Frontal cortex (tissue), 4 donors: ENCODE measurements at places on chromosomes 5 and 9. TPM values are rescaled to one million over a fixed set of nuclear protein-coding genes. Genes with fewer than 3 reads are reported as not detected.

GRCh38 chr9:84916769-84917168 is 247.2 kb downstream of the NTRK2 start:
- DNase-seq = no peak

- DNase-seq = no peak
These were observed 39.2 kb upstream of the RARS1 start for GRCh38 chr5:168446983-168447619.

- DNase-seq = no peak
These were observed 47.9 kb upstream of the FKTN start for GRCh38 chr9:105510024-105510423.

- DNase-seq = no peak
These were observed 128.6 kb upstream of the GRHPR start for GRCh38 chr9:37293664-37294524.

DNA sequence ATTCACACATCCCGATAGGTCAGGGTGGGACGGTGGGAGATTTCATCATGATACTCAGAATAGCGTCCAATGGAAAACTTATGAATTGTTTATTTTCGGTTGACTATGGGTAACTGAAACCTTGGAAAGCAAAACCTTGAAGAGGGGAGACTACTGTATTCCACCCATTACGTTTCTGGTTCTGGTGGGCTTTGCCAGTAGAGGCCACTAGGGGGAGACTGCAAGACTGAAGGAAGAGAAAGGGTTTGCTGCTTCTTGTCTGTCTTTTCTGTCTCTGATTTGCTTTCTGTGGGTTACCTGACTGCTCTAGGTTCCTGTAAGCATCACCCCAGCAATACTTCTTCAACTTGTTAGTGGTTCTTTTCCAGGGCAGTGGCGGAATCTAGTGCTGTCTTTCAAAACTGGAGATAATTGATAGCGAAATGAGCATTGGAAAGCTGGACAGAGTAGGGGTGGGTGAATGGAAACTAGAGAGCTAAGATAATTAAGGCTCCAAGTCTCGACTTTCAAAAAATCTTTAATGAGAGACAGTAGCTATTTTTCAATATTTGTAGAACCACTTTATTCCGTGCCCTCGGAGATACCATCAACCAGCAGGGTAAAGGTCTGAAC is 27.0 kb downstream of the GRIN3A start:
- DNase-seq = no peak

DNA sequence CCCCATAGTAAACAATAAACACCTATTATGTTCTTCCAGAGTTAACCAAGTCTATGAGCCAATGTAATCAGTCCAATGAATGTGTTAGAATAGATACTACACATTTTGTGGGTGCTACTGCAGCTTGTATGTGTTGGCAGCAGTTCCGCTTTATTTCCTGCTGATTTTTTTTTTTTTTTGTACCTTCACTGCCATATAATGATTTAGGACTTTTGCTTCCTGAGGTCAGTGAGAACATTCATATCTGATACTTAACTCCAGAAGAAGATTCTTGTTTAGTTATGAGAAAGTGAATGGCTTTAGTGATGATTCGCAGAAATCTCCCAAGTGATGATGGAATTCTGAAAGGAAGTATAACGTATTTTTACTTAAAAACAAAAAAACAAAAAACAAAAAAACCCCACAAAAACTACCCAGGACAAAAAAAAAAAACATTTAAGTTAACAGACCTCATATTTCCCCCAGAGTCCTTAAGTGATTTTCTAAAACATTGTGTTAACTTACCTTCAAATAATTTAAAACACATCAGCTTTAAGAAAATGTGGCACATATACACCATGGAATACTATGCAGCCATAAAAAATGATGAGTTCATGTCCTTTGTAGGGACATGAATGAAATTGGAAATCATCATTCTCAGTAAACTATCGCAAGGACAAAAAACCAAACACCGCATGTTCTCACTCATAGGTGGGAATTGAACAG is 24.7 kb upstream of the LMNB1 start:
- DNase-seq = no peak

DNA sequence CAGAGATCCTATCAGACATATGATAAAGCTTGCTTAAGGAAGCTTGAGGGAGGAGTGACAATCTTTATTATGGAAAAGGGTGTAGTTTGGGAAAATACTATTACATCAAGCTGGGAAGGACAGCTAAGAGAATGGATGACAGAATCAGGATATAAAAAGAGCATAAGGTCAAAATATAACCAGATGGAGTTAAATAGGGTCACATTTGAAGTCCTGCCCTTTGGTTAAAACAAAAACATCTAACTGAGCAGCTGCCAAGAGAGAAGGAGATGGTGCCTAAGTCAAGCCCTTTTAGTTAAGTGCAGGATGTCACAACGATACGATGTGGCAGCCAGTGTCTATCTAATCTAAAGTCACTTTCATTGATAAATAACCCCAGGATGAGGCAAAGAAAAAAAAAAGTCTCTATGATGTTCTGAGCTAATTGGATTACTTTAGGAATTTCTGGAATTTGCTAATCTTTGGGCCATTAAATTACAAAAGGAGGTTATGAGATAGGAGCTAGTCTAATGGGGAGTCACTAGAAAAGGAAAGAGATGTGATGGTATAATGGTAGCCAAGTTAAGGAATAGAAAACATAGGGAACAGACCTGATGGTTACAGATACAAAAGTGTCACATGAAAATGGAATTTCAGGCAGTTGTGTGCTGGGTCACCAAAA is 365.2 kb downstream of the PDE4D start:
- no peak for DNase-seq

DNA sequence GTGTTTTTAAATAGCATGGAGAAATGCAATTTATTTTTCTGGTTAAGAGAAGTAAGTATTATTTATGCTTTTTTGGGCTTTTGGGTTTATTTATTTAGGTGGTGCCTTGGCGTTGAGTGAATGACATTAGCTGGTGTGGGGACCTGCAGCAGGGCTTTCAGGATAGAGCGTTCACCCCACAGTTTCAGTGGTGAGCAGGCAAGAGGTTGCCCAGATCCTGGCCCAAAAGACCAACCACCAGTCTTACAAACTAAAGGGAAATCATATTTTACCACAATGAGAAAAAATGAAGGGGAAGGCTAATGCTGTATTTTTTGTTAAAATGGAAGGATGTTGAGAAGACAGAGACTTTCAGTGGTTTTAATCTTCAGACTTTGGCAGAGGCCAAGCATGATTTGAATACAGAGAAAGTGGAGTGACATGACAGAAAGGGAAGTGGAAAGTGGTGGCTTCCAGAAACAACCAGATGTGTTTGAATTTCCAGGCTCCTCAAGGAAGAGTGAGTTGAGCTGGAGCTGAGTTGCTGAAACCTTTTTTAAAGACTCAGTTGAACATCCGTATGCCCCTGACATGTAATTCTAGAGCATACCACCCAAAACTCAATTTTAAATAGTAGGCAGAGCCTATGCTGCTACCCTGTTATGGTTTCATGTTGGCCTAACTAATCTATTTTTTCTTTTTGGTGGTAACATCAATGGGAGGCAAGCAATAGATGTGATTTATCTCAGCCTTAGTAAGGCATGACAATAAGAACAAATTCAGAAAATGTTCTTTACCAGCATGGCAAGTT is 94.8 kb downstream of the AOPEP start:
- DNase-seq = no peak

DNA sequence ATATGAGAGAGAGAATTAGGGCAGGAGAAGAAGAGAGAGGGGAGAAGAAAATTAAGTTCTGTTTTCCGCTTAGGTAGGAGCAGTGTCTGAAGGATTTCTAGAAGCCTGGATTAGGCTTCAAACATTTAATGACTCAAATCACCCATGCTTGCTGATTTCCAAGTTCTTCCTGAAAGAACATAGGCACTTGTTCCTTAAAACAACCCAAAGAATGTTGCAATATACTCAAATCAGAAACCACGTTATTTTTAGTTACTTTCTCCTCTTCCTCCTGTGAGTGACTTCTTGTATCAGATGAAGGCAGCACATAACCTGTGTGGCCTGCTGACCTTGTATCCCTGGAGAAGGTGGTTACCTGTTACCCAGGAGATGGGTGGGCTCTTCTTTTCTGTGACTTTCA is 351.5 kb upstream of the KLF4 start:
- DNase-seq = no peak

DNA sequence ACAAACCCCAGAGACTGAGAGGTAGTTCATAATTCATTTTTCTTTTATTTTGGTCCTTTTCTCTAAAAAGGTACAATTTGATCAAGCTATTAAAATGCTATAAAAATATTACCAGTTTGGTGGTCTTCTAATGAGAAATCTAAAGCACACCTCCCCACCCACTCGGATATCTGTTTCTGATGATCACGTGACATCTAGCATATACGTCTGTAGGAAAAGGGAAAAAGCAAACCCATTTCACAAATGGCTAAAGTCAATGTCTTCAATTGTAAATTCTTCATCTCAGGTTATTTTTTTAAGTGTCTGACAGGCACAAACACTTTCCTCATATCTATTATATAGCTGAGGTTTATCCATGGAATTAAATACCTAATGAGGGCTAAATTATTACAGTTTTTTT is 18.9 kb downstream of the ZNF354A start:
- no peak for DNase-seq

DNA sequence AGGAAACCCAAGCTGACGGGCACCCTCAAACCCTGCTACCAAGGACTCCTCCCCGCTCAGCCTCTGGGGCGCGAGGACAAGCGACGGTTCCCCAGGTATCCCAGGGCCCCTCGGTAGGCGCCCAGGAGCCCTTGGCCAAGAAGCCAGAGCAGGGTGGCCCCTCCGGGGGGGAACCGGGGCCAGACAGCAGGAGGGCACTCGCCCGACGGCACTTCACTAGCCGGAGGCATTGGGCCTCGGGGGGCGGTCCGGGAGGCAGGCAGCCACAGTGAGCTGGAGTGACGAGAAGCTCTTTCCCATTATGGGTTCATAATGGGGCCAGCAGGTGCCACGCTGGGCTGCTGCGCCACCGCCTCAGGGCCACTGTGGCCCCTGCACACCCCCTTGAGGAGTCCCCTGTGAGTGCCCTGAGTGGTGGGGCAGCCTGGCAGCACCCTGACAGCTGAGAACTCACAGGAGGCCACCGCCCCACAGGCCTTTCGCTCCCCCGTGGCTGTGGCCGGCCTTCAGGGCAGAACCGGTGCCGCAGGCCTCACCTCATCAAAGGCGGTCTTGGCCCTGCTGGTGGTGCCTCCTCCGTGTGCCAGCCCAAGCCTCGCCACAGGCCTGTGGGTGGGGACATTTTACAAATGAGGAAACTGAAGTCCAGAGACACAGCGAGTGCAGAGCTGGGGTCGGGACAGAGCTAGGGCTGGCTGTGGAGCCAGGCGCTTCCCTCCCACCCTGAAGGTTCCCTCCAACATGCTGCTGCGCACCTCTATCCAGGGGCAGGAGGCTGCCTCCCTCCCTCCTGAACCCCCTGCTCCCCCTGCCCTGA is 68.7 kb downstream of the PSMB7 start:
- no peak for DNase-seq

- DNase-seq = no peak
These were observed 68.4 kb downstream of the CAST start for GRCh38 chr5:96730586-96730985.

- DNase-seq = no peak
These were observed 16.7 kb downstream of the IFNB1 start for GRCh38 chr9:21060919-21061561.

GRCh38 chr5:165913059-165913458 is 2378.4 kb upstream of the WWC1 start:
- DNase-seq = no peak

GRCh38 chr5:88820581-88820980 is 62.4 kb downstream of the MEF2C start:
- no peak for DNase-seq

GRCh38 chr9:124182741-124183140 is 75.0 kb upstream of the NEK6 start:
- DNase-seq = no peak

- DNase-seq = no peak
These were observed 89.2 kb downstream of the SEMA4D start for GRCh38 chr9:89408628-89409101.

DNA sequence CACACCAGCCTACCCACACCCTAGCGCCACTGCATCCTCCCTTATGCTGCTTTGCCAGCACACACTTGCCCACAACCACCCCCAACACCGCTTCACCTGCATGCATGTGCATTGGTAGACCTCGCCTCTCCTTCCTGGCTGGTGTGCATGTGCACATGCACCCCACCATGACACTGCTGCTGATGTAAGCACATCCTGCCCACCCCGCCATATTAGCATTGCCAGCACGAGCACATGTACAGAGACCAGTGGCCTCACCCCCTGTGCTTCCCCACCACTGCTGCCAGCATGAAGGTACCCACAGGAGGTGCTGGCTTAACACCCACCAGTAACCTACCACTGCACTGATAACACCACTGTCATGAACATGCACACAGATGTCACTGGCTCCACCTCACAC is 218.2 kb downstream of the SLCO4C1 start:
- no peak for DNase-seq

DNA sequence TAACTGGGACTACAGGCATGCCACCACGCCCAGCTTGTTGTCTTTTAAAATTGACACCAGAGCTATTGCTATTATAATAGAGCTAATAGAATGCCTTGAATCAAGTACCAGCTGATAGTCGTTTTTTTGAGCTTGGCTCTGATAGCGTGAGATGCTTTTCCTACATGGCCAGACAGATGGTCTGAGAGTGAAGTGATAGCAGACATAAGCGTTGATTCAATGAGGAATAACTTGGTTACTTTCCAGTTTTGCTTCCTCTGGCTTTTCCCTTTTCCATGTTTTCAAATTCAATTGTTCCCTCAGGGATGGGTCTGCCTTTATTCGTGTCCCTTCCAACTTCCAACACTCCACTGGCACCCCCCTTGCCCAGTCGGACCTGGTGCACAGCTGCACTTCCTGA is 15.4 kb downstream of the AGXT2 start:
- no peak for DNase-seq

GRCh38 chr5:122849771-122850170 is 4.4 kb downstream of the SNX24 start:
- no peak for DNase-seq

- DNase-seq = no peak
These were observed 15.2 kb downstream of the CYSTM1 start for GRCh38 chr5:140189977-140190871.

LRRC19 gene
- total RNA-seq = not detected

TYRP1 gene
- total RNA-seq = 2.4 TPM

PTPRD gene
- 191 TPM for total RNA-seq

OR1J4 gene
- not detected for total RNA-seq

PCDHGA11 gene
- total RNA-seq = 10.6 TPM

IFNK gene
- not detected for total RNA-seq

NR5A1 gene
- total RNA-seq = not detected

CAMK2A gene
- total RNA-seq = 16.7 TPM

ALG2 gene
- total RNA-seq = 29.3 TPM

HSPB3 gene
- total RNA-seq = 6.9 TPM

PLCXD3 gene
- 9.8 TPM for total RNA-seq

THBS4 gene
- total RNA-seq = 2.0 TPM
